ENCODE measurements at places on chromosomes 13 and 19.

DNA sequence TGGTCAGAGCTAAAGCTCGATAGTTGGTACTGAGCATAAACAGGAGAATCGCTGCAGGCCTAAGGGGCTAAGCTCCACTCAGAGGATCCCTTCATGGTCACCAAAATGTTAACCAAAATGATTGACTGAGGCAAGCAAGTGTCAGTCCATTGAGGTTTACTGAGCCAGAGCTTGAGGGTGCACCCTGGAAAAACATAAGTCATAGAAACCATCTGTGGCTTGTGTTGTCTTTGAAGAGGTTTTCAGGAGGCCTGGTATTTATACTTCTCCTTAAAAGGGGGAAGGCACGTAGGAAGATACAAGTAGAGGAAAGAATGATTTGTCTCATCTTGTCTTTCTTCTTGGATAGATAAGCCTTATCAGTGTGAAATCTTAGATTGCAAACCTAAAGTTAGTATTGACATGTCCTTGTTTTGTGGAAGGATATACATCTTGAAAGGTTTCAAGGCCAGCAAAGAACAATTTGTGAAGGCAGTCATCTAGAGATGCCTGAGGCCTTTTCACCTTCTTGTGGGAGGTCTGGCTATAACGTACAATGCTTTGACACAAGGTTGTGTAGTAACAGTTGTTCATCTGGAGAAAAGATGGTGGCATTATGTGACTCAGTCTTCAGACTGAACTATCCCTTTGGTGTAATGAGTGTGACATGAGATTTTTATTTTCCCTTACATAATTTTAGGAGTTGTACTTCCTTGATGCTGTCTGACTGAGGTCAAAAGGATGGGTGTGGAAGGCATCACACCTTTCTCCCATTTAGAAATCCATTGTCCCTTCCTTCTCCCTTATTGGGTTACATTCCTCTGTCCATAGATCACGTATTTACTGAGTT is 14.7 kb upstream of the CEACAM6 start:
- no peak for DNase-seq

- DNase-seq: no peak
Measured at GRCh38 chr13:87538366-87539052, 132.7 kb upstream of the SLITRK5 start.

GRCh38 chr13:49400755-49401659 is 42.9 kb downstream of the CAB39L start:
- DNase-seq: no peak

DNA sequence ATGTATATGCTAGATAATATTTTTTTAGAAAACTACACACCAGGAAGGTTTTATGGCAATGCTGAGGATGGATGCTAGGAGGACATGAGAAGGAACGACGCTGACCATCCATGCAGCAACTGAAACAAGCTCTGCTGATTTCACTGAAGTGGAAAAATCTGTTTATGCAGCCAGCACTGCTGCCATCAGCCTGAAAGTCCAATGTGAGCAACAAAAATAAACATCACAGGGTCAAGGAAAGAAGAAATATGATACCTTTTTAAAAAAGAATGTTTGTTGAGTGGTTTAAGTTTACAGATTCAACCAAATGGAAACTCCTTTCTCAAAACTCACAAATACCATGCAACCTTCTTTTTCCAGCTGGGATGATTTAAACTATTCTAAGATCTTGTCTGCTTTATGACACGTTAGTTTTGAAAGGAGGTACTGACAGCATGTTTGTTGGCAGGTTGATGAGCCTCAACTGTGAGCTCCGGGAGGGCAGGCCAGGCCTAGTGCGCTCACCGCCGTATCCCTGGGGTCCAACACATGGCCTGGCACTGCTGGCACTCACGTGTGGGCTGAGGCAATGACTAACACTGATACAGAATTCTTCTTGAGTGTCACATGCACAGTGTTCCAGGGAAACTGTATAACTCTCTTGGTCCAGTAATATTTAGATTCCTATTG is 46.8 kb downstream of the LATS2 start:
- no peak for DNase-seq

DNA sequence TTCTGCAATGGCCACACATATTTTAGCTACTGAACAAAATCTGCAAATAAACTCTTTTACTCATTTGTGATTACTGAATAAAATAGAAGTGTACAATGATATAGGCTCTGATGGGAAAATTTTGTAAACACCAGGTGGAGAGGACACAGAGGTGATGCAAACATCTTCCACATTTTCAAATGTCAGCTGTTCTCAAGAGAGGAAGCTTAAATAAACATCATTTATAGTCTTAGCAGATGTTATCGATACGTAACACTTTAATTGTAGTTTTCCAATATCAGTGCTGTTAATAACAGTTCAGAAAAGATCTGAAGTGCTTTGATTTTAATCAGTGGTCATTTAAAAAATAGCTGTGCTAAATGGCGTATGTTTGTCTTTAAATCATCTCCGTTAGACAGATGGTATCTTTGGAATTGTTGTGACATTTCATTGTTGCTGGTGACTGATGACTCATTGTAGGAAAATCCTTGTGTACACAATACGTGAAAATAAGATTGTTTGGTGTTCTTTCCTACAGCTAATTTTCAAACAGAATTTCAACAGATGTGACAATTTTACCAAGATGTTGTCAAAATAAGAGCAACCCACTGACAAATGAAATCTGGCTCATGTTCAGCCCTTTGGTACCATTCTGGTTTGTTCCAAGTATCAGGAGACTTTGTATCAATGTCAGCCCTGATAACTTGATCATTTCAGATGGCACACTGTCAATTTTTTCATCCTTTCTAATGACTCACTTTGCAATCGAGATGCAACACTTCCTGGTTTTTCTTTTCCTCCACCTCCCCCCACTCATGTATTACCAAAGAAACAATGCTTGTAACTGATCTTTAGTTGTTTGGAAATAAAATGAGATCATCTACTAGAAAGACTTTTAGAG is 516.0 kb downstream of the DCT start:
- peak; percentile 68 for DNase-seq

DNA sequence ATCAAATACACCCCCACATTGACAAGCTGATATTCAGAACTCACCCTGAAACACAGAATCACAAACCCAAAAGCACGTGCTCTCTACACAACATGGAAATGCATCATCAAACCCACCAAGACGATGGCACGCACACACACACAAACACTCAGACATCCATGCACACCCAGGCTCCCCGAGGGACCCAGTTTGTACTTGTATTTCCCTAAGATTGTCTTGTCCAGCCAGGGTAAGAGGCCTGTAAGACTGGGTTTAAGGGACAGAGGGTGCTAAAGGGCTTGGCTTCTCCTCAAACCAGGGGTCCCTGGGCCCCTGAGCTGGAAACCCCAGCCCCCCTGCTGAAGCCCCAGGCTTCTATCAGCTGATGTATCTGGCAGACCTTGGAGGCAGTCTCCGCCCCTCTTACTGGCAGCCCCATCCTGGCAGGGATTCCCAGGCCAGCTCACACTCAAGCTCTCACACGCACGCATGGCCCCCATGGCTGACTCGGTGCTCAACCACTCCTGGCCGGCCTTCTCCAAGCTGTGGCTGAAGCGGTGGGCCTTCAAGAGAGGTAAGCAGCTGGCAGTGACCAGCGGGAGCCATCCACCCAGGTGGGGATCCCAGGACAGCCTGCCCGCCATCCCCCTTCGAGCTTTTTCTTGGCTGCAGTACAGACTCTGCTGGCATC is 6.5 kb downstream of the ARHGEF18 start:
- DNase-seq: no peak

GRCh38 chr19:18513868-18514267 is 8.0 kb downstream of the ELL start:
- no peak for DNase-seq

DNA sequence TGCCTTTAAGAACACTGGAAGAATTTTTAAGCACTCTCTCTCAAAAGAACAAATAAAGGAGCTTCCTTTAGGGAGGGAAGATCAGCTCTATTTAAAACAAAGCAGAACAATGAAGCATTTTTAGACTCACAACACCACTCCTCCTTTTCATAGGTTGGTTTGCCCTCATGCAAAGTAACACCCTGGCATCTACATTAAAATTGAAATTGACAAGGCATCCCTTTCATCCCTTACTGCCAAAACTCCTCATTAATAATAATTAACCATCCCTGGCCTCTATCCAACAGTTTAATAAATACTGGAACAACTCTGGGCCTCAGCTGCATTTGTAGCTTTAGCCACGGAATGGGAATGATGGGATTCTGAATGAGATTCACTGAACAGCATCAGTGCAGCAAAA is 929.1 kb downstream of the PCDH9 start:
- DNase-seq: no peak

DNA sequence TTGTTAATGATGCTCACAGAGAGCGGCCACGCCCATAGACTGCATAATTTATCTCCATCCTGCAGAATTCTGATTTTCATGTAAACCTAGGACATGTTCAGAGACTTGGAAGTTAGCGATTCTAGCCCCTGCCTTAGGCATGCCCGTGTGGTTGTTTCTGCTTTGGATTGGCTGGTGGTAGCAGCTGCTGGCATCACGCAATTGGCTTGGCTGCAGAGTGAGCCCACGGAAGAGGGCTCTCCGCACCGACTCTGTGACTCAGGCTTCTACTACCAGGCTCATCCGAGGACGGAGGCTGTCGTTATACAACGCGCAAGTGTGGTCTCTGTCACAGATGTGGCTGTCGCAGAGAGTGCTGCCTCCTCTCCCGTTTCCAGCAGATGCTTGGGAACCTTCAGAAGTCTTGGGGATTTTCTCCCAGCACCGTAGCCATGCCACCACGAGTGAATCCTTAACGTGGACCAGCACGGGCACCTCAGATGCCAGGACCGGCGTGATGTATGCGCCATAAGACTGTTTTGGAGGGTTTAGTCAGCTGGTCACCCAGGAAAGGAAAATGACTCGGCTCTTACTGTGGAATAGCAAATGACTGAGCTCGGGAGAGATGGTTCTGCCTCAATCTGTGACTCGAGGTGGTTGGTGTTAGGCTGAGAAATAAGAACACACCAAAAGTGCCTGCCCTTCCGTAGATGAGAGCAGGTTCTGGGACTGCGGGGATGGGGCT is 61.0 kb upstream of the F7 start:
- no peak for DNase-seq

DNA sequence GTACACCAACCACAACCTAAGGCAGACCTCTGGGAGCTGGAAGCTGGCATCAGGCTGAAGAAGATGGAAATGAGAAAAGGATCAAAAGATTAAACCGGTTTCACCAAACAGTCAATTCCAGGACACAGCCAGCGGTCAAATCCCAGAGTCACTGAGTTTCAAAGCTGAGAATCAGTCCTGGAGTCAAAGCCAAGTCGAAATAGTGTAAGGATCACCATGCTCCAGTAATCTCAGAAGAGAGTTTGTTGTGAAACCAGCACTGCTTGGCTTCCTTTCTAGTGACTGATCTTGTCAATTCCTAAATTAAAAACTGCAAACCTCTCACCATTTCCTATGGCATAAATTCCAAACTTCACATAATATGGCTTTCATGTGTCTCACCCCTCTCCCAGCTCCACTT is 198.8 kb downstream of the GPC6 start:
- DNase-seq: no peak

DNA sequence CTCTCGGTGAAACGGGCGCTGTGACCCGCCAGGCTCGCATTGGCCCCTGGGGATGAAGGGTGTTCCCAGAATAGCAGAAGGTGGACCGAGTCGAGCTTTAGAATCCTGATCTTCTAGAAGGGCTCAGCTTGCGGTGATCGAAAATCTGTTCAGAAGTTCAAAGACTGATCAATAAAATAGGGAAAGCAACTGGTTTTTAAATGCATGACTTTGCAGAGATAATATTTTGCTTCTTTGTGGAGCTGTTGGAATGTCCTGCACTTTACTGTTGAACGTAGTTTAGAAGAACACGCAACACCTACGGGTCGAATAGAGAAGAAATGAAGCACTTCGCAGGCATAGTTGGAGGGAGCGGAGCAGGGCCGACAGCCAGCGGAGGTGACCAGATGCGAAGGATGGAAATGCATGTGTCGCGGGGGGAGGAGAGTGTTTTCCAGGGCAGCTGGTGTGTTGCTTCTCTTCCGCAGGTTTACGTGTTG is 766 bp downstream of the CEBPG start:
- DNase-seq: no peak

- no peak for DNase-seq
Measured at GRCh38 chr13:113800576-113800926, 41.5 kb downstream of the TMEM255B start.

- DNase-seq: no peak
Measured at GRCh38 chr19:55253842-55254624, 4.8 kb downstream of the PPP6R1 start.

- no peak for DNase-seq
Measured at GRCh38 chr13:52782471-52783448, 43.1 kb upstream of the CNMD start.

DNA sequence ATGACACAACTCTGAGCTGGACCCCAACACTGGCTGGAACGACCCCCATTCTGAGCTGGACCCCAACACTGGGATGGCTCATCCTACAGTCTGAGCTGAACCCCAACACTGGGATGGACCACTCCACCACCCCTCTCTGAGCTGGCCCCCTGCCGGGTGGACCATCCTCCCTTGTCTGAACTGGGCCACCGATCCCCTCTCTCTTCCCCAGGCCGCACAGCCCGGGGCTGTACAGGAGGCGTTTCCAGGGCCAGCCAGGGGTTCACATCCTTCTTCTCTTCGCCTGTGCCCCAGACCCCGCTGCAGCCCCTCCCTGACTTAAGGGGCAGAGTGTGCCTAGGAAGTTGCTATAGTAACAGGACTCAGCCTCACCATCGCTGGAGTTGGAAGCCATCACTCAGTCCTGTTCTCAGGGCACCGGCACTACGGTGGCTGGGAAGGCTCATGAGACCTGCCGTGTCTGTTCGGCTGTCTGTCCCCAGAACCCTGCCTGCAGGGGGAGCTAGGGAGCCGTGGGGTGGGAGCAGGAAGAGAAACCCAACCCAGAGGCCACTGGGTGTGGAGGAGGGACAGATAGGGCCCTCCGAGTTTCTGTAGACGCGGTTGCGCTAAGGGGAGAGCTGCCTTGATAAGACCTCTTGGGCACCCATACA is 3.7 kb downstream of the PRKACA start:
- no peak for DNase-seq

GRCh38 chr13:59024434-59024833 is 1139.3 kb downstream of the DIAPH3 start:
- no peak for DNase-seq

DNA sequence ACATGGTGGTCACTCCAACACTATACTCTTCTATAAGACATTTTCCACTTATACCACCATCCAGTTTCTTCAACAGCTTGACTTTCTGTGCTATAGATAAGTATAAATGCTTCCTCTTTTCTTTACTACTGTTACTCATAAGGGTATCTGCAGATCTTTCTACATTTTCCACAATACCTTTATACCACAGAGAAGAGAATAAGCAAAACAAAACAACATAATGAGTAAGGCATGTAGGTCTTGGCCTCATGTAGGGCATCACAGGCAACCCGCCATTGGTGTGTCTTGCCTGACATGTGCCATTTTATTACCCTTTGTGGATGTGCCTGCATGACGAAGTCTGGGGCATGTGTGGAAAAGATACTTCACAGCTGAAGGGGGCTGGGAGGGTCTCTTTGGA is 265.3 kb upstream of the STARD13 start:
- no peak for DNase-seq

GRCh38 chr13:110874508-110874960 is 40.3 kb downstream of the ANKRD10 start:
- peak; percentile 82 for DNase-seq
